ENCODE measurements at places on chromosomes 12 and 14.

- no peak for DNase-seq
Observed at GRCh38 chr12:131607658-131608447, 103.0 kb upstream of the SFSWAP start.

DNA sequence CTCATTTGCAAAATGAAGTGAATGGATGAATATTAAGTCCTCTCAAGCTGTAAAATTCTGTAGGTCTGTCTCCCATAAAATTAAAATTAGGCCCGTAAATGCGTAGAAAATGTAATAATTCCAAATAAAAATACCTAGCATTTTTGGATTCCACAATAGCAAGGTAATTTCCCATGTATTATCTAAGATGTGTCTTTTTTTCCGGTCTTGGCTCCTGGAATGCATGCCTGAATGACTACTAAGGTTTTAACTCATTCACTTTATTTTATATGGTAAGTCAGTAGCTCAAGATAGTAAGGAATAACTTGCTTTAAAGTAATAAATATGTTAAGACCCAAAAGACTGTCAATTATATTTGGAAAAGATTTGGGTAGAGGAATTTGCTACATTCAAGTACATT is 11.1 kb downstream of the TXNRD1 start:
- DNase-seq, result no peak

DNA sequence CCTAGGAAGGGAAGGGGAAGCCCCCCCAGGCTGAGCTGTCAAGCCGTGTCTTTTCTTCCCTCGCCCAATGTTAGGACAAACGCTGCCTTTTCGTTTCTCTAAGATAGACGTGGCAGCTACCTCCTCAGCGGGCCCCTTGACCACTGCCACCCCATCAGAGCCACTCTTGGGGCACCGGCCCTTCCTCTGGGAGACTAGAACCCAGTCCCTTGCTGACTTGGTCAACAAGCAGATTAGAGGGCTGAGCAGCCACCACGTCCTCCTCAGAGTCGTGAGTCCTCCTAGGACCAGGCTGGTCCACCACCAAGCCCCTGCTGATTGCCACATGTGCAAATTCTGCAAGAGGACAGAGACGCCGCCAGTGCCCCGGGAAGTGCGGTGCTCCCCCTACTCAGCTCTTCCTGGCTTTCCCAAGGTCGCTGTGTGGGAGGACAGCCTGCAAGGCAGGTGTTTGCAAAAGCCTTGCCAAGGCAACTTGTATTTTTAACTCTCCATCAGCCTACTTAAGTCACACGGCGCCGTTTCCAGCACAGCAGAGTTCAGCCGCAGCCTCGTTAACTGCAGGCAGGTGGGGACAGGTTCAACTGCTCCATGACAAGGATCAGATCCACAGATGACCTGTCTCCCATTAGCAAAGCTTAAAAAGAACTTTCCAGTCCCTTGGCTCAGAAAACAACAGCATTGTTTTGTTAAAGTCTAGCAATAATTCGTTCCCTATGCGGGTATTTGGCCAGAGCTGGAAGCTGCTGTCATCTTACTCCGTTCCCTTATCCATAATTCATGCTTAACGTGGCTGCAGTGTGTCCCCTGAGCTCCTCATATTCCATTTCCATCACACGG is 65.6 kb downstream of the TESC start:
- DNase-seq, result no peak

DNA sequence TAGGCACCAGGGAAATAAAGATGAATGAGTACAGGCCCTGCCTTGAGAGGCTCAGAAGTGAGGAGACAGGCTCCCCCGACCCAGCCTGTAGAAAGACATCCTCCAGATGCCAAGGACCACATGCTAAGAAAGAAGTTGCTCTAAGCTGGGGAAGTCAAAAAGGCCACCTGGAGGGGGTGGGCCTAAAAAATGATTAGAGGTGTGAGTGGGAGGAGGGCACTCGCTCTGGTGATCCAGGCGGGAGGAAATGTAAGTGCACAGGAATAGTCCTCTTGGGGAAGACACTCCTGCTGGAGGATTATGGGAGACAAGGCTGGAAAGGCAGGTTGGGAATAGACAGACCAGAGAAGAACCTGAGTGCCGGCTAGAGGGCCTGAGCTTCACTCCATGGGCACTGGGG is 32.2 kb downstream of the SMUG1 start:
- DNase-seq, result no peak

- no peak for DNase-seq
Observed at GRCh38 chr12:93091886-93092648, 163.0 kb upstream of the EEA1 start.

- no peak for DNase-seq
Observed at GRCh38 chr14:103522649-103523574, at the start of gene CKB. TSS of gene CKB (minus strand) at chr14:103522830. CDS start at chr14:103522493, 337 bp downstream.

GRCh38 chr12:24280056-24280842 is 330.8 kb upstream of the SOX5 start:
- DNase-seq, result no peak

DNA sequence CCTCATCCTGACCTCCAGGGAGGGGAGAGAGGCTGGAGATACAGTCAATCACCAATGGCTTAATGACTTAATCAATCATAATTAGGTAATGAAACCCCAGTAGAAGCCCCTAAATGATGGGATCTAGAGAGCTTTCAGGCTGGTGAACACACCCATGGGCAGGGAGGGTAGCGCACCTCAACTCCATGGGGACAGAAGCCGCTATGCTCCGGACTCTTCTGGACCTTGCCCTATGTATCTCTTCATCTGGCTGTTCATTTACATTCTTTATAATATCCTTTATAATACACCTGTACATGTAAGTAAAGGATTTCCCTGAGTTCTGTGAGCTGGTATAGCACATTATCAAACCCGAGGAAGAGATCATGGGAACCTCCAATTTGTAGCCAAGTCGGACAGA is 205.9 kb downstream of the STXBP6 start:
- no peak for DNase-seq
